SK-N-MC (cell line): ENCODE measurements at places on chromosomes 1 and 21.

DNA sequence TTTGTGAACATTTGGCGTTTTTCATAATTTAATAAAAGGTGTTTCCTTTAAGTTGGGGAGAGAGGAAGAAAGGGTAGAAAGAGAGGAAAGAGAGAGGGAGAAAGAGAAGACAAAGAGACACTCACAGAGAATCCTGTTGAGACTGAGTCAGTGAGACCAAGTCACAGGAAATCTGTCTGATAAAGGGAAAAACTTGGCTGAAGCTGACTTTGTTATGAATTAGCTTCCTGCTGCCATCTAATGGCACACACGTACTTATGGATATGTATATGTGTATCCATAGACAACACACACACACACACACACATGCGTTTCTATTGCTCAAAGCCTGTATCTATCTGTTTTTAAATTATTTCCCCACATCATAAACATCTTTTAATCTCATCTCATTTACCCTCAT lies 42.5 kb upstream of the DISC1 start:
- DNase-seq, result no peak

GRCh38 chr1:26994020-26994786 lies 711 bp downstream of the TRNP1 start:
- DNase-seq, result no peak

GRCh38 chr1:155307247-155307740 lies 1.4 kb upstream of the FDPS start:
- no peak for DNase-seq

- no peak for DNase-seq
Measured at GRCh38 chr1:160706526-160707235, 4.9 kb downstream of the CD48 start.

DNA sequence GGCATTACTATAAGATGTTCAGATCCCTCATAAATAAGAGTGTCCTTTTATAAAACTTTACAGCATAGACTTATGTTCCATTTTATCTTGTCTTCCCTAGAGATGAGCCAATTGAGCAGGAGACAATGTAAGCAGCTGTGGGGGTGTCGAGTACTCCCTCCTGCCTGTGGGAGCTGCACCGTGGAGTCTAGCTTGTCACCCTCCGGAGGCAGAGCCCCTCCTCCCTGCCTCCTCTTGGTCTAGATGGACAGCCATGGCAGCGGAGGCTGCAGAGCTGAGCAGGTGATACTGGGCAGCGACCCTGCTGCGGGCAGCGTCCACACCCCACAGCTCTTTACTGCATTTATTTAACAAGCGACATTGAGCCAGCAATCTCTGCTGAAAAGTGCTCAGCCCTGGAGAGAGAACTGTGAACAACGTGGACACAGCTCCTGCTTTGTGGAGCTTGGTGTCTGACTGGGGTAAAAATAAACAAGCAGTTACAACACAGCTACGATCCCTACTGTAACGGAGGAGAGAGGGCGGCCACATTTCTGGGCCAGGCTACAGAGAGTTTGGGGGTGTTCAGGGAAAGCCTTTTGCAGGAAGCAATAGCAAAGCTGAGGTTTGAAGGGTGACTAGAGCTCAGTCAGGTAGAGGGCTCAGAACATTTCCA lies 12.8 kb upstream of the KIF21B start:
- no peak for DNase-seq

- no peak for DNase-seq
Measured at GRCh38 chr1:180020017-180020416, 65.4 kb downstream of the CEP350 start.

GRCh38 chr1:36480161-36480560 lies 2.6 kb downstream of the CSF3R start:
- no peak for DNase-seq

- DNase-seq, result no peak
Measured at GRCh38 chr1:19074361-19074901, 118.0 kb upstream of the IFFO2 start.

- DNase-seq, result no peak
Measured at GRCh38 chr1:51863384-51863783, 15.1 kb downstream of the NRDC start.

GRCh38 chr1:174680101-174680500 lies 232.3 kb downstream of the GPR52 start:
- no peak for DNase-seq

DNA sequence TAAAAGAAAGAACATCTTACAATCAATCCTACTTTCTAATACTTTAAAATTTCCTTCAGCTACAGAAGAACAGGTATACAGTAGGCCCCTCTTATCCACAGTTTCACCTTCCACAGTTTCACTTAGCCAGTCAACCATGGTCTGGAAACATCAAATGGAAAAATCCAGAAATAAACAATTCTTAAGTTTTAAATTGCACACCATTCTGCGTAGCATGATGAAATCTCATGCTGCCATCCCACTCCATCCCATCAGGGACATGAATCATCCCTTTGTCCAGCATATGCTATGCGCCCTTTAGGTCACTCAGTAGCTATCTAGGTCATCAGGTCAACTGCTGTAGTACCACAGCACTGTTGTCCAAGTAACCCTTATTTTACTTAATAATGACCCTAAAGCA lies 67.7 kb downstream of the HSF2BP start:
- no peak for DNase-seq
